ENCODE measurements at places on chromosomes 3 and 15.
A peak's percentile ranks its signal among the peaks of the same experiment; 100 is the strongest.

- no peak for DNase-seq
Measured at GRCh38 chr3:100159331-100160153, 45.2 kb upstream of the FILIP1L start.

GRCh38 chr15:91482799-91483198 is 370.7 kb upstream of the SLCO3A1 start:
- no peak for DNase-seq

GRCh38 chr3:173838644-173839043 is 441.1 kb downstream of the NLGN1 start:
- no peak for DNase-seq

- no peak for DNase-seq
Measured at GRCh38 chr3:183046883-183047282, 52.4 kb downstream of the MCCC1 start.

- DNase-seq, result no peak
Measured at GRCh38 chr3:71062952-71063772, 520.4 kb downstream of the FOXP1 start.

GRCh38 chr3:79587150-79587549 is 180.6 kb downstream of the ROBO1 start:
- no peak for DNase-seq

GRCh38 chr3:331881-332280 is 135.3 kb downstream of the CHL1 start:
- no peak for DNase-seq

- DNase-seq, result no peak
Measured at GRCh38 chr15:44064706-44065105, 130.4 kb downstream of the FRMD5 start.

- no peak for DNase-seq
Measured at GRCh38 chr15:73467758-73468157, 24.8 kb downstream of the REC114 start.

DNA sequence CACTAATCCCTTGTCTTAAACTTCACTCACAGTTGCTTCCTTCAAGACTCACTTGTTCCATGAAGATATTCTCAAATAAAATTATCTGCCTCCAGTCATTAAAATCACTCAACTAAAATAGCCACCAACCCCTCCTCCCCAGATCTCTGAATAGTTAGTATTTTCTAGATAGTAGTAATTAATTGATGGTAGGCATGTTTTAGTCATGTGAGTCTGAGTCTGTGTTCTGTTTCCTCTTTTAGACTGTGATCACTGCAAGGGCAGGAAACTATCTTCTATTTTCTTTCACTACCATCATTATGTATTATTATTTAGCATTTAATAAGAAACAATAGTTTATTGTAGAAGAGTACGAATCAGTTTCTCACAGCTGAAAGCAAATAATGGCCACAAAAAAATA is 1080.5 kb downstream of the IGSF11 start:
- no peak for DNase-seq

DNA sequence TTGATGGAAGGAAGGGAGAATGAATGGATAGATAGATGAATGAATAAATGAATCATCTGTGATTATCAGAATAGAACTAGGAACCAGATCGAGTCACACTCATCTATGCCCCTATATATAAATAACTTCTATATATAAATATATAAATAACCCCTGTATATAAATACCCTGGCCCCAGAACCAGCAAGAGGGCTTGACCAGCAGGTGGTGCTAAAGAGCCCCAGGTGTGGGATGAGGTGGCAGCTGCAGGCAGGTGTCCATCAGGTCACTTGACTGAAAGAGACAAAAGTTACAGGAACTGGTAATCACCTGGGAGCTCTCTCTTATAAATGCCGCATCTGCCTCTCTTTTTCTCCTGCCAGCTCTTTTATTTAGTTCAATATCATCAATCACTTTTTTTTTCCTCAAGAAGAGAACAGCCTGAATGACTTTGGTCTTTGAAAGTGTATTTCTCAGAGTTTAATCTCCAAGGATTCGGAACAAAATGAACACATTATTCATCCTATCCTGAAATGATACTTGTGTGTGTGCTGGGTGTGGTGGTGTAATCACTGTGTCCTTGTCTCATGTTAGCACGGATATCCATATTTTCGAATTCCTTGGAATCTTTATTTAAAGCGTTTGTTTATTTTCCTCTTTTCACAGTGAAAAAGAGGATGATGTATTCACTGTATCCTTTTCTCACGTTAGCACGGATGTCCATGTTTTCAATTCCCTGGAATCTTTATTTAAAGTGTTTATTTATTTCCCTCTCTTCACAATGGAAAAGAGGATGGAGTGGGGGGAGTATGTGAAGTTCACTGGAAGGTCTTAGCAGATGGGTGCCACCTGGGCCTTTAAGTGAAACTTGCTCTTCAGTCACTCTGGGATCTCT is 35.4 kb upstream of the ATG7 start:
- peak; percentile 16 for DNase-seq

DNA sequence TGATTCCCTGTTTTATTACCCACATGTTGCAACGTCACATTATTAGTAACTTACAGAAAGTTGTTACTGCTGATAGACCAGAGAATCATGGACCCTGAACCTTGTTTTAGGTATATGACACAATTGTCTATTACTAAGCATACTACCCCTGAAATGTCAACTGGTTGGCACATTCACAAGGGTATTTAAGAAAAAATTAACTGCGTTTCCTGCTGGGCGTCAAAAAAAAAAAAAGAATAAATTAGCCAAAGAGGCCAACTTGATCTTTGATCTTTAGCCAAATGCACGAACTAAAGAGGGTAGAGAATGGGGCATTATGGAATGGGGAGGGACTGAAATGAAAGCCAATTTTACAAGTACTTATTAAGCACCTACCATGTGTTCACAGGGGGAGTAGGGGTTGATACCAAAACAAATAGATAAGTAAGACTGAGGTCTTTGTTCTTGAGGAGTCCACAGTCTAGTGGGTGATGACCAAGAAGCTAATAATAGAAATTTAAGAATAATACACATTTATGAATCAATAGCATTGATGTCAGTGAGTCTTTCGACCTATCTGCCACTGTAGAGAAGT is 17.8 kb upstream of the MUC13 start:
- DNase-seq, result peak; percentile 8
